Mesenchymal stem cell (in vitro differentiated cells and primary cell): ENCODE measurements at places on chromosomes 11 and 22.

- DNase-seq: no peak
Measured at GRCh38 chr11:46315783-46316563, 31.3 kb upstream of the DGKZ start.

DNA sequence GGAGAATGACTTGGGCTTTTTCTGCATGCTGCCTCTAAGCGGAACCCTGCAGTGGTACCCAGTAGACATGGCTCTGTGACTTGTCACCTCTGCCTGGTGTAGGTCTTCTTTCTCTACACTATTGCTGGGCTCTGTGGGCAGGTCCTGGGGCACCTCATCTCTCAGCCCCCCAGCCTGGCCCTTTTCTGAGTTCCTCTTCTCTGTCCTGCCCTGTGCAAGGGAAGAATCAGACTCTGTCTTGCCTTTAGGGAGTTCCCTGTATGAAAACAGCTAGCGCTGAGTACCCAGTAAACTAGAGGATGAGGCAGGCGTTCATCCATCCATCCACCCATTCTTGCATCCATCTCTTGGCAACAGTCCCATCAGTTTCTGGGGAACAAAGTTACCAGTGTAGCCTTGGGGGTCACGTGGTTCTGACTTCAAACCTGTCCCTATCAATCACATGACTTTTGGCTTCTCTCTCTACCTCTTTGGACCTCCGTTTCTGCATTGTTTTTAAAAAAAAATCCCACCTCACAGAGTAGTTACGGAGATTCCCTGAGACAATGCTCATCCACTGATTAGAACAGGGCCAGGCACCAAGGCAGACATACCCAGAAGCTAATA lies 86.4 kb upstream of the WNT11 start:
- no peak for DNase-seq

GRCh38 chr11:111603611-111604130 lies 1.4 kb downstream of the SIK2 start:
- peak; percentile 35 for DNase-seq

- DNase-seq: no peak
Measured at GRCh38 chr11:12529041-12529440, 145.2 kb upstream of the TEAD1 start.

DNA sequence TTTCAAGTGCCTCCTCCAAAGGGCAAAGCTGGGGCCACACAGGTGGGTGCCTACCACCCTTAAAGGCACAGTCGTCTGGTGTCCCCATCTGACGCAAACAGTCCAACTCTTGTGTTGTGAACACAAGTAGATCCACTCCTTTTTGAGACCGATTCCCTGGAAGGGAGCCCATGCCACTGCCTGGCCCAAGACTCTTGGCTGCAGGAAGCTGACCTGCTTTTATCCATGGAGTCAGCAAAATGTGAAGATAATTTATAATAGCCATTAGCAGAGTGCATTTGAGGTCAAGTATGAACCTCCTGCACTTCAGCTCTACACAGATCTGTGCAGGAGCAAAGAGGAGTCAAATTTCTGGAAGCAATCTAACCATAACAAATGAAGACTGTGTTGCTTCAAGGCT lies 68.5 kb downstream of the ADM start:
- DNase-seq: peak; percentile 43

DNA sequence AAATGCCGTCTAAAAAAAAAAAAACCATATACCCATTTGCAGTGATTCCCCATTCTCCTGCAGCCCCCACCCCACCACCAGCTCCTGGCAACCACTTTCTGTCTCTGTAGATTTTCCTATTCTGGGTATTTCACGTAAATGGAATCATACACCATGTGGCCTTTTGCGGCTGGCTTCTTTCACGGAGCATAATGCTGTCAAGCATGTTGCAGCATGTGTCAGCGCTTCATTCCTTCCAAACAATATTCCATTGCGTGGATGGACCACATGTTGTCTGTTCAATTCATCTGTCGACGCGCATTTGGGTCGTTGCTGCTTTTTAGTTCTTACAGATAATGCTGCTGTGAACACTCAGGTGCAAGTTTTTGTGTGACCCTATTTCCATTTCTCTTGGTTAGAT lies 14.8 kb upstream of the EMID1 start:
- no peak for DNase-seq

GRCh38 chr11:211741-212140 lies 4.2 kb downstream of the RIC8A start:
- DNase-seq: no peak

DNA sequence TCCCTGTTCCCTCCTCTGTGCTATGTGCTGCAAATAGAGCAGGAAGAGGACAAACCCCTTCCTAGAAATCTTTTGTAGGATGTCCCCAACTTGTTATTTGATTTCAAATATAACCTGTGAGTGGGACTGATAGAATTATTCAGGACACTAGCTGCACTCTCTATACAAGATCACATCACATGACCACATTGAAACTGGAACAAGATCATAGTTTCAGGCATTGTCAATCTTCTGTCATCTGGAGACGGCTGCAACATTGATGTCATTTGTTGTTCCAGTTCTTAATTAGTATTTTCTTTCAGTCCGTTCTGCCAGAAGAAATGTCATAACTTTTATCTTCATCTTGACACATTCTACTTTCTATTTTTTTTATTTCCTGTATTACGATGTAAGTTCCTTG lies 89.3 kb downstream of the GRIA4 start:
- no peak for DNase-seq

- DNase-seq: no peak
Measured at GRCh38 chr11:126393143-126393542, 37.7 kb downstream of the ST3GAL4 start.

DNA sequence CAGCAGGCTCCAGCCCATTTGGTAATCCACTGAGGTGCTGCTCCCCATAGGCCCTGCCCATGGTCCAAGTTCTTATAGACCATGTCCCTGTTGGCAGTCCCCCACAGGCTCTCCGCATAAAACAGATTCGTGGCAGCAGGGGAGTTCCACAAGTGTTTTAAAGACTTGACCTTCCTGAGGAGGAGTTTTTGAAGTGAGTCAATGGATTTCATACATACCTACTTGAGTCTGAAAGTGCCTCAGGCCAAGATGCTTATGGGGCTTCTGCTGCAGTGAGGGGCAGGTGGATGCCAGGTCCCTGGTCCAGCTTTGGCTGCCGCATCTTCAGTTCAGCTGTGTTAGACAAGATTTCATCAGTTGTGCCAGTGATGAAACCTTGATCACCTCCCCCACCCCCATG lies 43.3 kb downstream of the CABIN1 start:
- DNase-seq: peak; percentile 14

GRCh38 chr11:126371595-126371994 lies 16.1 kb downstream of the ST3GAL4 start:
- DNase-seq: no peak
